ENCODE measurements at places on chromosomes 1 and 21. TPM values are rescaled to one million over a fixed set of nuclear protein-coding genes. Genes with fewer than 3 reads are reported as not detected.

GRCh38 chr1:19683351-19683750 is 18.7 kb downstream of the HTR6 start:
- DNase-seq = no peak

DNA sequence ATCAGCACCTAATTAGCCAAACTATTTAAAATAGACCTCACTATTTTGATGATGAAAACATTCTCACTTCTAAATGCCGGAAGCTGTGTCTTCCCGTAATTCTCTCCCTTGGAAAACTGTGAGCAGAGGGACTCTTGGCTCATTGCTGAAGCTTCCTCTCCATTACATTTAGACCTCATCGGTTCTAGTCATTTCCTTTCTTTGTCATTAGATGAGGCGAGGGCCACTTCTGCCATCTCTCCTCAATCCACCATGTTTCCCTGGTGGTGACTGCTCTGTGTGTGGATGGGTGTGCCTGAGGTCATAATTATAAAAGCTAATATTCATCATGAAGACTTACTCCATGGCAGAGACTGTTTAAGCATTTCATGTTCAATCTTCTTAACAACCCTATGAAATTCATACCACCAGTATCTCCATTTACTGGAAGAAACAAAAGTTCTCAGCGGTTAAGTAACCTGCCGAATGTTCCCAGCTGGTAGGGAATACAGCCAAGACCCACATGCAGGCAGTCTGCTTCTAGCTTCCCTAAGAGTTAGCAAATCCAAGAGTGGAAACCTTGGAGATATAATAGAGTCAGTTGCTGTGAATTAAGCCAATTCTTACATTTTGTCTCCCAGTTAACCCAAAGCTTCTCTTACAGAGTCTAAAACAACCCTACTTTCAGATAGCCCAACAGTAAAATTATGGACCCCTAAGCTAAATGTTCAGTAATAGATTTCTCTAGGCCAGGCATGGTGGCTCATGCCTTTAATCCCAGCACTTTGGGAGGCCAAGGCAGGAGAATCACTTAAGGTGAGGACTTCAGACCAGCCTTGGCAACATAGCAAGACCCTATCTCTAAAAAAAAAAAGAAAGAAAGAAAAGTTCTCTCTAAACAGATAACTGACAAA is 156.2 kb downstream of the ZBTB18 start:
- no peak for DNase-seq

DNA sequence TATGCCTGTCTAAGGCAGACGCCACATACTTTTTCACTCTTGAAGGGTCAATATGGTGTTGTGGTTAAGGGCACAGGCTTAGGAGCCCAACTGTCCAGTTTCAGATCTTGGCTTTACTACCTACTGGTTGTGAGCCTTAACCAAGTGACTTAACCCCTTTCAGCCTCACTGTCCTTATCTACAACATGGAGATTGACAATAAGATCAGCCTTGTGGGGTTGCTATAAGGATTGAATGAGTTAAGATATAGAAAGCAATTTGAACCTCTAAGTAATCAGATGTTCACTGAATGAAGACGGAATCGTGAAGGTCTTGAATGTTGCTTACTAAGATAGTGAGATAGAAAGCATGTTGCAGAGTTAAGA is 121.3 kb upstream of the JUN start:
- no peak for DNase-seq

- no peak for DNase-seq
These were observed 741.1 kb upstream of the B3GALT2 start for GRCh38 chr1:193927550-193927949.

- DNase-seq = no peak
These were observed 304.0 kb downstream of the KIF26B start for GRCh38 chr1:245458761-245459174.

DNA sequence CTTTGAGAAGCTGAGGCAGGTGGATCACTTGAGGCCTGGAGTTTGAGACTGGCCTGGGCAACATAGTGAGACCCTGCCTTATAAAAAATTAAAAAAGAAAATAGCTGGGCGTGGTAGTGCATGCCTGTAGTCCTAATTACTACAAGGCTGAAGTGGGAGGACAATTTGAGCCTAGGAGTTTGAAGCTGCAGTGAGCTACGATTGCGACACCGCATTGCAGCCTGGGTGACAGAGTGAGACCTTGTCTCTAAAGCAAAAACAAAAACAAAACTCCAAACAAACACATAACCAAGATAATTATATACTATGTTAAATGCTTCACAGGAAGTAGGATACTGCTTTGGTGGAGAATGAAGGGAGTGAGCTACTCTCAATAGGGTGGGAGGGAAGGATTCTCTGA is 5.4 kb upstream of the PAFAH2 start:
- DNase-seq = no peak

DNA sequence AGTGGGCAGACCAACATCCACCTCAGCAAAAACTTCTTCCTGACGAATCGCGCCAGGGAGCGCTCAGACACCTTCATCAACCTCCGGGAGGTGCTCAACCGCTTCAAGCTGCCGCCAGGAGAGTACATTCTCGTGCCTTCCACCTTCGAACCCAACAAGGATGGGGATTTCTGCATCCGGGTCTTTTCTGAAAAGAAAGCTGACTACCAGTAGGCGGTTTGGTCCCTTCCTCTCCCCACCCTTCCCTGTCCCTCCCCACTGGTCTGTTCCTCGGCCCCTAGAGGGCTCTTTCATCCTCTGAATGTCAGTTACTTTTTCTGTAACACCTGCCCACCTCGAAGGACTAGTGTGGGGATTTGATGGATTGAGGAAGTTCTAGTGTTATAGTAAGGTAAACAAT is 46.9 kb downstream of the CAPN2 start:
- DNase-seq = no peak

DNA sequence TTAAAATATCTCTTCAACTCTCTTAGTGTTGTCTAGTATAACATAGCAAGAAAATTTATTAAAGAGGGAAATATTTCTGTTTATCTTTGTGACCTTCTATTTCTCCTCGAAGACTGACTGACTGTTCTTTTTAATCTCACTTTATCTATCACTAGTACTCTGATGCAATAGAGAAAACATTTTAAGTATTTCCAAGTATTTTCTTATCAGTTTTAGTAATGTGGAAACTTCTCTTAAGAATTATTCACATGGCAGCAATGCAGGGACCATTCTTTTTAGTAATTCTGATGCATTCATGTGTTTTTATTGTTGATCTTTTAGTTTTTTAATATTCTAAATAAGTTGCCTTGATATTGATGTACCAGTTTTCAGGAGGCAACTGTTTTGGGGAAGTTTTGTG is 115.7 kb downstream of the NEK7 start:
- no peak for DNase-seq

- DNase-seq = no peak
These were observed 4.4 kb downstream of the S100A8 start for GRCh38 chr1:153386500-153386901.

- no peak for DNase-seq
These were observed 17.6 kb upstream of the AJAP1 start for GRCh38 chr1:4636644-4637380.

DNA sequence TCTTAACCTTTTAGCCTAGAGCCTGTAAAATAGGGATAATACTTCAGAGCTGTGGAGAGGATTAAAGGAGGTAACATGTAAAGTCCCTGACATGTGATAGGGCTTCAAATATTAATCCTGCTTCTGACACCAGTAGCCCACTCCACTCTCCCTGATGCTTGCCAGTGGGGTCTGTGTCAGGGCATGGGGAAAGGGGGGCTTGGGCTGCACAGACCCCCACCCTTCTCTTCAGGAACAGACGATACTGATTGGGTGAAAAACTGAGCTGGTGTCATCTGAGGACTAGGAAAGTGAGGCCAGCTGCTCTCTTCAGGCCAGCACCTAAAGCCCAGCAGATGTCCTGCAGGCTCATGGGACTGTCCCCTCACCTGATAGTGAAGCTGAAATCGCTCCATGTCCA is 27.0 kb upstream of the MEF2D start:
- DNase-seq = no peak

- DNase-seq = no peak
These were observed 17.1 kb upstream of the RSPO1 start for GRCh38 chr1:37651803-37652202.

- DNase-seq = no peak
These were observed 11.0 kb downstream of the RPTN start for GRCh38 chr1:152148051-152148450.

- no peak for DNase-seq
These were observed 688.5 kb downstream of the MATN1 start for GRCh38 chr1:30034627-30035521.

GRCh38 chr21:44458971-44459711 is 3.8 kb downstream of the LRRC3 start:
- DNase-seq = no peak

DNA sequence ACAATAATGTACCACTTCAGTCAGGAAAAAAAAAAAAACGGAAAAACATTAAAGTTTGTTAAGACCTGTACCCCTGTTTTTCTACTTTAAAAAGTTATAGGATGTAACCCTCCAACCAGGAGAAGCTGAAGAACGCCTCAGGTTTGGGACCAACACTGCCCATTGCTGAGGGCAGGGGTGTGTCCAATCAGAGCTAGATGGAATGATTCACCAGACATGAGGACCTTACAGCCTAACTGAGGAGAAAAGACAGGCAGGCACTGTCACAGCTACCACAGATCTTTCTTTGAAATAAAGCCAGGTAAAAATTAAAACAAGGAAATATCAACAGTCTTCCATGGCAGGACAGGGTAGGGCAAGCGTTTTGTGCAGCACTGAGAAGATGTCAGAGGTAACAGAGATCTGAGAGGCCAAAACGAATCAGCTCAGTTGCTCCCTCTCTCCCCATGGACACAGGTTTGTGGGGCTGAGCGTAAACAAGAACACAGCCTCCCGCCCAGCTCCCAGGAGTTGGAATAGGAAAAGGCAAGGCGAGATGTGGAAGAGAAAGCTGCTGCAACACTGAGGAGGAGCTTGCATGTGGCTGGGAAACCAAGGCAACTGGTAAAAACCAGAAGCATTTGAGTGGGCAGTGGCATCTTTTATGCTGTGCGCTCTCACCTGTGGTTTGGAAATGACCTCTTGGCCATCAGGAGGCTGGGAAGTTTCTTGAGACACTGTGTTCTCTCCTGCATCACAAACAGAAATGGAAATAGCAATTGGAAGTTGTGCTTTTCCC is 34.0 kb downstream of the SEC16B start:
- no peak for DNase-seq

DNA sequence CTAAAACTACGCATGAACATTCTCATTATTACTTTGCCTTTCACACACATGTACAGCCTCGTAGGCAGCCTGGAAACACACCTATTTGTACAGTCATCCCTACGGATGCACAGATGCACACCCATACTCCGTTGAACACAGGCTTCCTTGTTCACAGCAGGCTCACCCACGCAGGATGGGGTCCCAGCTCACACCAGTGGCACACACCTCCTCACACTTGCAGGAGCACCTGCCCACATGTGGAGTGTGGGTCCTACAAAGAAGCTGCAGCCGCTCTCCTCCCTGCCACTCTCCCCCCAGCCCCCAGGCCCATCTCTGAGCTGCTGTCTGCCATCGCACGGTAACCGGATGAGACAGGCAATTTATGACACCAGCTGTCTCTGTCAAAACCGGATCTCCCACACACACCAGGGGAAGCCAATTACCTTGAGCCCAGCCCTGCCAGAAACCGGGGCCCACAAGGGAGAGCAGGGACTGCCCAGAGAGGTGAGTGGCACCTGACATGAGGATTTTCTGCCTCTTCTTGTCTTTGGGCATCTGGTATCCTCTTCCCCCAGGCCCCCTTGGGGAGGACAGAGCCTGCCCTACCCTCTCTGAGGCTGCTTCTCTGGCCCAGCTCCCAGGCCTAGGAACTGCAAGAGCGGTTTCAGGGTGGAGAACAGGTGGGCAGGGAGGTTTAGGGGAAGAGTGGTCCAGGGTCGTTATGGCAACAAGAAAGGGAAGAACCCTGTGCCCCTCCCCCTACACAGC is 175.4 kb downstream of the IGSF21 start:
- DNase-seq = no peak

DNA sequence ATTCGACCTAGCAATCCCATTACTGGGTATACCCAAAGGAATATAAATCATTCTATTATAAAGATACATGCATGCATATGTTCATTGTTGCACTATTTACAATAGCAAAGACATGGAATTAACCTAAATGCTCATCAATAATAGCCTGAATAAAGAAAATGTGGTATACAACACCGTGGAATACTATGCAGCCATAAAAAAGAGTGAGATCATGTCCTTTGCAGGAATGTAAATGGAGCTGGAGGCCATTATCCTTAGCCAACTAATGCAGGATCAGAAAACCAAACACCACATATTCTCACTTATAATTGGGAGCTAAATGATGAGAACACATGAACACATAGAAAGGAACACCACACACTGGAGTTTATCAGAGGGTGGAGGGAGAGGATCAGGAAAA is 69.5 kb upstream of the TNR start:
- no peak for DNase-seq

DNA sequence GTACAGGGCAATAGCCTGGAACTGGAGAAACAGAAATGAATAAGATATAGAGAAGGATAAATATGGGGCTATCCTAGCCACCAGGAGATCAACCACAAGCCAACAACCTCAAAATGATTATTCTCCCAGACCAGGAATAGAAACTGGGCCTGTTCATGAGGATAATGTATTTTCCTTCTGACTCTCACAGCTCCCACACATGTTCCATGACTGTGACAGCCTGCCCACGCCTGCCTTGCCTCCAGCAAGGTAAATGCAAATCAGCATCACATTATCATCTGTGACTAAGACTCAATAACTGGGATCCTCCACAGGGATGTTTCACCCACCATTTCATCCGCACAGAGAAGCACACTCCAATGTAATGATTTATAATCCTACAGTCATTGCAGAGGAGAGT is 3.3 kb downstream of the ENSA start:
- DNase-seq = no peak

DNA sequence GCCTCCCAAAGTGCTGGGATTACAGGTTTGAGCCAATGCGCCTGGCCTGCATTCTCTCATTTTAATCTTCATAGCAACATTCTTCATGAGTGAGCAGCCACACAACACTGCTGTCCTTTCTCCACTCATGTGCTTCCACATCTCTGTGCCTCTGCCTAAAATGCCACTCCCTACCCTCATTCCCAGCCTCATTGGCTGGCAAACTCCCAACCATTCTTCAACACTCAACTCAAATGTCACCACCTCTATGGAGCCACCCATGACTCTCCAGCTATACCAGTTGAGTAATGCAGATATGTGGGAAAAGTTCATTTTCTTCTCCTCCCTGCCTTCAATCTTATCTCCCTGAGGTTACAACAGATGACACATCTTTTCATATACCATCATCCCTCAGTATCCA is 53.9 kb upstream of the ZC3H12A start:
- no peak for DNase-seq

PADI2 gene
- total RNA-seq = under 0.01 TPM

JAM2 gene
- 1.4 TPM for total RNA-seq

ADAMTSL4 gene
- 0.25 TPM for total RNA-seq

Data from dermis microvascular lymphatic vessel endothelial cell (primary cell).